Glutamatergic neuron (in vitro differentiated cells): ENCODE measurements at places on chromosomes 5 and 9.

- DNase-seq = no peak
Measured at GRCh38 chr5:176134529-176135223, 103.5 kb upstream of the SIMC1 start.

GRCh38 chr9:79630521-79631403, 59.0 kb downstream of the TLE4 start:
- DNase-seq = no peak

GRCh38 chr5:141883184-141883891, 5.1 kb upstream of the PCDH1 start:
- DNase-seq = no peak

DNA sequence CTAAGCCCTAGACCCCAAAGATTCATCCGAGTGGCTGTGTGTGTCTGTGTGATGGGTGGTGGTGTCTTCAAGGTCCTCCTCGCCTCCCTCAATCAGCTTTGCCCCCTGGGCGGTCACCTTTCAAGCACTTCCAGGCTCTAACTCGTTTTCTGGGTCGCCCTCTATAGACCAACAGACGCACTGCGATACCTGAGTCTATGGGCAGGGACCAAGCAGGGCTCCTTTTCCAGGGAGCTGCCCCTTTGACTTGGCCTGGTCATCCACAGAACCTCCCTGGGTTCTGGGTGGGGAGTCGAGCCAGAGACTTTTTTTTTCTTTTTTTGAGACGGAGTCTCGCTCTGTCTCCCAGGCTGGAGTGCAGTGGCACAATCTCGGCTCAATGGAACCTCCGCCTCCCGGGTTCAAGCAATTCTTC, 1.1 kb downstream of the SLC27A4 start:
- peak; percentile 75 for DNase-seq

- no peak for DNase-seq
Measured at GRCh38 chr9:91698266-91698665, 251.8 kb downstream of the ROR2 start.

GRCh38 chr9:95399261-95399660, 81.8 kb upstream of the FANCC start:
- DNase-seq = no peak

GRCh38 chr9:12958279-12958678, 183.5 kb downstream of the LURAP1L start:
- DNase-seq = no peak

DNA sequence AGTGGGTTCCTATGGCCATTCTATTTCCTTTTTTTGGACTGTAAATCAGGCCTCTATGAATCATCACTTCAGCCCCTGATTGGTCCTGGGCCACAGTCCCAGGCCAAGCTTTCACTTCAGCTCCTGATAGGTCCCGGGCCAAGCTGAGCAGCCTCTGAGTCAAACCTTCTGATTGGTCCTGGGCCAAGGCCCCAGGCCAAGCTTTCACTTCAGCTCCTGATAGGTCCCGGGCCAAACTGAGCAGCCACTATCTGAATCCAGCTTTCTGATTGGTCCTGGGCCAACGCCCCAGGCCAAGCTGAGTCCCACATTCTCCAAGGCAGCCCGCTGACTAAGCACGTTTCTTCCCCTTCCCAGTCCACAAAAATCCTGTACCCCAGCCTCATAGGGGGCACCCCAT, 1972.9 kb upstream of the ACO1 start:
- no peak for DNase-seq

DNA sequence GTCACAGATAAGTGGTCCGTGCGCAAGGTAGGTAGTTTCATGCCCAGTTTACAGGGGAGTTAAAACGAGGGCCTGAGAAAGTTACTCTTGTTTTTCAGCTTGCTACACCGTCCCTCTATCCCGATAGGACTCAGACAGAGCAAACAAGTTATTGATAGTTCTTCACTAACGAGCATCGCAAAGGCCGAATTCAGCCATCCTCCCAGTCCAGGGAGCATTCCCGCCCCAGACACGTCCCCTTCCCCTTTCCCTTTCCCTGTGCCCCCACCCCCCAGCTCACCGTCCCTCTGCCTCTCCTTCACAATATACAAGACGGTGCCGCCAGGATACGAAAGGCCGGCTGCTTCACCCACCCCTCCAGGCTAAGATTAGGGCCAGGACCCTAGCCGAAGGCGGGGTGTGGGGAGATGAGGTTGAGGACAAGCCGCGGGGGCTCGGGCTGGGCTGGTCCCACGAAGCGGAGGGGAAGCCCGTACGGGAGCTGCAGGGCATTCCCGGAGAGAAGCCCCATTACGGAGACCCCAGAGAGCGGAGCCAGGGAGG, 599 bp downstream of the KIAA1191 start:
- no peak for DNase-seq

- DNase-seq = no peak
Measured at GRCh38 chr9:20335668-20336332, 286.5 kb downstream of the MLLT3 start.

DNA sequence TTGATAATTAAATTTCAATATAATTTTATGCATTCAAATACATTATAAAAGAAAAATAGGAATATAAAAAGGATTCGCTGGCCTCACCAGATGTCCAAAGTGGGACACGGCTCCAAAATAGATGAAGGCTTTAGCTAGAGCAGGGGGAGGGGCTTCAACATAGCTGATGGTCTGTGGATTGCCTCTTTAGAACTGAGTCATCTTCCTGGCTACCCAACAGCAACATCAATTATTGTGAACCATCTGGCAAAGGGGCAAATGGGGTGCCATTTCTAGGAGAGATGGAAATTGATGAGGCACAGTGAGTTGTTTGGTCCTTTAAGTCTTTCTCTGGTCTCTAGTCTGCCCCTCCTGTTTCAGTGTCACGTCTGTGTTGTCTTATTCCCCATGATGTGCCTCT, 44.2 kb upstream of the CD180 start:
- no peak for DNase-seq

DNA sequence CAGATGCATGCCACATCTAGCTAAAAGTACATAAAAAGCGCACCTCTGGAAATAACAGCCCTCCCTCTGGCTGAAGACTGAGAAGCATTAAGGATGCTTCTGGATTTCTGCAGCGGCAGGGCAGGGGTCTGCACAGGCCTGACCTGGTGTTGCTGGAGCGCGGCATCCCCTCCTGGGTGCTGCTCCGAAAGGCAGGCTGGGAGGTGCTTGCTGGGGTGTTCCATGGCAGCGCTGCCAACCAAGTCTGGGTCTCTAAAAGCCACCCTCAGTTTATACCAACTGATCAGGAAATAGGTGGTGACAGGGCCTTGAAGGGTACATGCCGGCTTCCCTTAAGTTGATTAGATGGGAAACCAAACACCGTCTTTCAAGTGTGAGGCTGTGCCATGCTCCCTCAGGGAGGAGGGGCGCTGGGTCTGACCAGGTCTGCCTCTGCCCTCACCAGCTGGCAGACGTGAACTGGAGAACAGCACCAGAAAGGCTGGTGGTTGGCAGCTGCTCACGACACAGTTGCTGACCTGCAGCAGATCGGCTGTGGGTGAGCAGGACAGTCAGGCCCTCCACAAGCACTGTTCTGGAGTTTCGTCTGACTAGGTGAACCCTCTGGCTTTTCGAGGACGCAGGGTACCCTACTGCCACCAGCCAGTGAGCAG, 81.6 kb downstream of the DAP start:
- DNase-seq = no peak

- no peak for DNase-seq
Measured at GRCh38 chr9:113803811-113804589, 72.1 kb upstream of the ZNF618 start.

DNA sequence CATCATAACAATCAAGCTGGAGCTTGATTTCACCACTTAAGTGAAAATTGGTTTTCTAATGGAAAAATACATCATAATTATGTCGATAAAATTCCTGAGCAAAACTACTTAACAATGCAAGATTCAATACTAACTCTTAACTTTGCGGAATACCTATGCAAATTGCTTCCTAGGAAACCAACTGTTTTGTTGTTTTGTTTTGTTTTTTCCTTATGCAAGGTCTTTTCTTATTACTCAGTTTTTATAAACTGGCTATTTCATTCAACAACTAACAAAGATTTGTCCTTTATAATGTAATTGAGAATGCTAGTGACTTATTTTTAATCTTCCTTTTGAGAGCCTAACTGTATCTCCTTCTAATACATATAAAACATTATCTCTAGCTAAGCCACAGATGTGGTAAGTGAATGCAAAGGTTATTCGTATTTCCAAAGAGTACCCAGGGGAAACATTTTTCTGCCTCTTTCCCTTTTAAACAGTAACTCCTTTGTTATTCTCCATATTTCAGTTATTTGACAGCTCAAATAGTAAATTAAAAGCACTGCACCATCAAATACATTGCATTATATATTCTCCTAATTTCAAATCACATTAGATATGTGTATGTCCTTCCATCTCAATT, 609.4 kb downstream of the SLCO4C1 start:
- no peak for DNase-seq

- no peak for DNase-seq
Measured at GRCh38 chr5:11230890-11231289, 469.9 kb upstream of the DAP start.

GRCh38 chr5:32916648-32917047, 205.5 kb downstream of the NPR3 start:
- DNase-seq = no peak

DNA sequence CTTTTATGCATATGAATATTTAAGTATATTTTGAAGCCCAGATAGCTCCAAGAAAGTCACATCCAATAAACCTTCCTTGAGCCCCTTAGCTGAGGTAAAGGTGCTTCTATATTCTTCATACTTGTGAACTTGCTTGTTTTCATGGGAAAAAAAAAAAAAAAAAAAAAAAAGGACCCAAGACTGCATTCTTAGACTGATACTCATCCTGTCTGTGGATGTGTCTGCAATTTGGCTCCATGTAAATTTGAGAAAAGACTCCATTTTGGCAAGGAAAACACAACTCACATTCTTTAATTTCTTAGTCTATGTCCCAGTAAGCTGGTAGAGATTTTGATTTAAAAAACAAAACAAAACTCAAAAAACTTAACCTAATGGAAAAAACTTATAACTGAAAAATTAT, 238.3 kb downstream of the FBXL17 start:
- no peak for DNase-seq

DNA sequence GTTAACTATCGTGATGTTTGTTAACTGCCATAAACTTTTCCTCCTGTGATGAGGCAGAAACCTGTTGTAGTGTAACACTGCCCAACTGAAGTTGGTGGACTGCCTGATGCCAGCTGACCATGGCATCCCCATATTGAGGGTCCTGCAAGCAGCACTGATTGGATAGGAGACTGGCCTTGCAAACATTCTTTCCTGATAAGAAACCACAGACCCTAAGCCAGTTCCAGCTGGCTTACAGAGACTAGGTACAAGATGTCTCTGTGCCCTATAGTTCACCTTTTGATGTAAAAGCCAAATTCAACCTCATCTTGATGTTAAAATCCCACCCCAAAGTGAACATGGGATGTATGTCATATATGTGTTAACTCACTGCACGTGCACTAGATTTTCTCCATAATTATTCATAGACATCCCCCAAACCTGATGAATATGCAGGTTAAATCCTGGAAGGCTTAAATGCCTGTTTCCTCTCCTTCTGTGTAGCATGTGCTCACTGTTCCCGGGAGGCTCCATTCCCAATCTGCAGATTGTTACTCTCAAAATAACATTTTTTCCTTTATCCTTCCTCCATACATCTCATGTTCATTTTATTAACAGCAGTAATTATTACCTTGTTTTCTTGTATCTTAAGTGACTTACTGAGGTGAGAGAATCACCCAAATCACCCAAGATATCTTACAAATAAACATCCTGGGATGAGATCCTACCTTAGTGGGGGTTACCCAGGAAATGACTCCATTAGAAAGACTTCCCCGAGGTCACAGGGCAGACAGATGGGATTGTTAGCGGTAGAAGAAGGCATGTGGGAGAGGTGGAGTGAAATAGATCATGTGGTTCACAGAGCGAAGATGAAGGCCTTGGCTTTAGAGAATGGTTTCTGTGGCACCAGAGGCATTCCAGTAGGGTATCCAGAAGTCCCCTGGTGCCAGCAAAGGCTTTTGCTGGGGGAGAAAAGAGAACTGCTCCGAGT, 566.7 kb downstream of the CCDC171 start:
- no peak for DNase-seq

DNA sequence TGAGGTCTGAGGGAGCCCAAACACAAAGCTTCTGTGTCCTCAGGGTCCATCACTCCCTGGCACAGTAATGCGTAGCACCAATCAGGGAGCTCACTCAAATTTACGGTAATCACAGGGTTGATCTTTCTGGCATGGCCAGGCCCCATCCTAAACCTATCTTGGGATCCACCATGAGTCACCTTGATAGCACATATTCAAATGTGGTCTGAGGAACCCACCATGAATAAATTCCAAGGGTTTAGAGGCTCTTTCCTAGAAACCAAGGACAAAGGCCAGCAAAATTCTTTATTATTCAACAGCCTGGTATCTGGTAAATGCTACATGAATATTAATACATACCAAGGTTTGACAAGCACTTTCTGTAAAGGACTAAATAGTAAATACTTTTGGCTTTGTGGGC, 254.5 kb downstream of the TLR4 start:
- no peak for DNase-seq

DNA sequence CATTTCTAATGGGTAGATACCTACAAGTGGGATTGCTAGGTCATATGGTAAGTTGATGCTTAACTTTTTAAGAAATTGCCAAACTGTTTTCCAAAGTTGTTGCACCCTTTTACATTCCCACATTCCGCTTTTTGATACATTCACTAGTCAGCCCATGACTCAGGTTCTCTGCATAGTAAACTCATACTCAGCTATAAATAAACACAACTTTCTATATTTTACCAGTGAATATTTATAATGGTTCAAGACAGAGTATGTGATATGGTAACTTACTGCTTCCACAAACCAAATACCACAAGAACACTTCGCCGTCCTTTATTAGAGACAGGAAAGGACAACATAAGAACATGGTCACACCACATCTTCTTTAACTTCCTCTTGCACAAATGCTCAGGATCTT, 54.0 kb downstream of the PLPP1 start:
- no peak for DNase-seq

DNA sequence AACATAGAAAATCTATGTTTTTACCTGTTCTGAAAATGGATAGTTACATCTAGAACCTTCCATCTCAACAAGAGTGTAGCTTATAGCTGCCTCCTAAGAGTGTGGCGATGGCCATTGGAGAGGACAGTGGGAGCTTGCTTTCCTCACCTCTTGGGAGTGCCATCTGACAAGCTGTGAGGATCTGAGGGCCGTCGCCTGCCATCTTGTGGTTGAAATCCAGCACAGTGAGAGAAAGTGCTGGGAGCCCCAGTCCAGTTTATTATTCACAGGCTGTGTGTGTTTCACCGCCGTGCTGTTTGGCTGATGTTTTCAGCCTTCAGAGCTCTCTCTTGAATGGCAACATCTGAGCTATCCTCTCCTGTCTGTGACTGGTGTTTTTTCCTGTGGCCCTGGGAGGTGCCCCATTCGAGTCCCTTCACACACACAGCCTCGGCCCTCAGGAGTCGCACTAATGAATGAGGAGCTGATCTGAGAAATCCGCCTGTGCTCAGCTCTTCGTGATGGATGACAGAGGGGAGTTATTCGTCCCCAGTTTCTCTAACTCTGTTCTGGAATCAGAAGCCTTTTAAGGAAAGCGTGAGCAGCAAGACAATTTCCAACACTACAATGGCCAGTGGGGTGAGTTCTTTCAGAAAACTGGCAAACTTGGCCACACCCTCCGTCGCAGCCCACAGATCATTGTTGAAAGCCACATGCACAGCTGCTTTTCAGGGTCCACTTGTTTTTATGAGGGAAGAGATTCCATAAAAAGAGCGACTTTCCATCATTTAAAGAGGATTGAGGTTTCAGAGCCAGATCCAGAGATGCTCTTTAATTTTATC, 170.3 kb downstream of the PDZD2 start:
- DNase-seq = peak; percentile 79
